Upper lobe of right lung (tissue), 1 donor: ENCODE measurements at places on chromosomes 13 and 19. TPM values are rescaled to one million over a fixed set of nuclear protein-coding genes. Genes with fewer than 3 reads are reported as not detected.
A peak's percentile ranks its signal among the peaks of the same experiment; 100 is the strongest.

GRCh38 chr13:106630650-106631049 is 62.7 kb upstream of the ARGLU1 start:
- H3K4me1 ChIP-seq, result no peaks in the 10 kb centered on the region
- no peak for DNase-seq
- H3K36me3 ChIP-seq, result no peaks in the 10 kb centered on the region

DNA sequence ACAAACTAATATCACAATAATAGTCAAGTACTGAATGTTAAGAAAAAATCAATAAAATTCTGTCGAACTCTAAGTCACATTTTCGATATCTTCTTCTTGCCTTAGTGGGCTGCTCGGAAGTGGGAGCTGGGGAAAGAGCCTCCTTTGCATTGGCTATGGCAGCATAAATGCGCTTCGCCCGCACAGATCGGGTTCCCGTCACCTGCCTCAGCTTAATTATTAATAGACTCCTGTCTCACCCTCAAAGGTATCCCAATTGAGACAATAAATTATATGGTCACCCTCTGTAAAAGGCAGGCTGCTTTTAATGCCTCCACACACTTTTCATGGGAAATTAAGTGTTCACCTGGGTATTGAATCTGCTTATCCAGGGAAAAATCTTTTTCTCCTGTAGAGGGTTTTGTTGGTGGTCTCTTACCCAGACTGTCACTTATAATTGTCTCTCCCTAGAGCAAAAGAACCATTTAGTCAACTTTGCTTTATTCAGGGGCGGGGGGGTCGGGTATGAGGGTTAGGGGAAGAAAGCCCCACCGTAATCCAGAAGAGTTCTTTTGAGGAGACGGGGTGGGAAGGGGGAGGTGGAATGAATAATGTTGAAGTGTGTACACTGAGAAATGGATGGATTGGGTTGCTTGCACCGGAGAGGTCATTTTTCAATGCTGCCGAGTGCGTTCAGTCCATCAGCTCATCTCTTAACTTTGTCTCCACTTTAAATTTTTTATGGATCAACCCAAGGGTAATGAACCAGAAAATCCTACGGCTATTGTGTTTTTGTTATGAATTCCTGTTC is 682.6 kb upstream of the SGCG start:
- H3K36me3 ChIP-seq, result no peaks in the 10 kb centered on the region
- no peaks in the 10 kb centered on the region for H3K4me1 ChIP-seq
- no peak overlapping the region for H3K27ac ChIP-seq
- no peak overlapping the region for H3K4me3 ChIP-seq

CACNG6 gene
- total RNA-seq, result not detected

- H3K27me3 ChIP-seq, result no peaks in the 10 kb centered on the region
- no peak overlapping the region for H3K4me3 ChIP-seq
- H3K4me1 ChIP-seq, result no peaks in the 10 kb centered on the region
These were observed 443.1 kb upstream of the SPRY2 start for GRCh38 chr13:80783926-80784565.

GRCh38 chr13:59584761-59585670 is 578.7 kb downstream of the DIAPH3 start:
- H3K27ac ChIP-seq, result no peak overlapping the region
- no peaks in the 10 kb centered on the region for H3K4me1 ChIP-seq
- H3K4me3 ChIP-seq, result no peak overlapping the region
- H3K36me3 ChIP-seq, result no peaks in the 10 kb centered on the region
- DNase-seq, result no peak
- no peaks in the 10 kb centered on the region for H3K27me3 ChIP-seq

PEAK3 gene
- 4.5 TPM for total RNA-seq

DNA sequence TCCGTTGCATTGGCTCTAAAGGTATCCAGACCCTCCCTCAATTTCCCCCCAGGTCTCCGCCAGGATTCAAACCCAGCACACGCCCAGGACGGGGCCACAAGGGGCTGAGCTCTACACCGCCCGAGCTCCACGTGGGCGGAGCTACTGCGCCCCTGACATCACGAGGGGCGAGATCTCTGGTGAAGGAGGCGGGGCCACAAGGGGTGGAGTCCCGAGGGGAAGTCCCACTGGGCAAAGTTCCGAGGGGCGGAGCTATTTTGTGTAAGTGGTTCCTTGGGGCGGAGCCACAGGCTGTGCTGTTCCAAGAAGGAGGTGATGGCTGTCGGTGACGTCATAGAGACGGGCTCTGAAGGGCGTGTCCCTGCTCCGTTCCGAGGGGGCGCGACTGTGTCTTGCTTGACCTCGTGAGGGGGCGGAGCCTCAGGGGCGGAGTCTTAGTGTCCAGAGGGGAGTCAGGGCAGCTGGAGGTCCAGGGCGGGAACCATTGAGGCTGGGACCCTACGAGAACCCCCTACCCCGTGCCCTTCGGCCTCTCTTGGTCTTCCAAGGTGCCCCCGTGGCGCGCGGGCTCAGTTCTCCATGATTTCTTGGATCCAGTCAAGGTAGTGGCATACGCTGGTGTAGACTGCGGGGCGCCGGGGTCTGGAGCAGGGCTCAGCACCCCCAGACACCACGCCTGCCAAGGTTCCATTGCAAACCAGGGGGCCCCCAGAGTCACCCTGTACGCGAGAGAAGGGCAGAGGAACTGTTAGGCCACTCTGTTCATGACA is 1.3 kb upstream of the KLK8 start:
- no peaks in the 10 kb centered on the region for H3K36me3 ChIP-seq
- no peak overlapping the region for H3K4me3 ChIP-seq
- H3K4me1 ChIP-seq, result no peaks in the 10 kb centered on the region
- peaks cover 39% of the 10 kb centered on the region for H3K27me3 ChIP-seq
- no peak for DNase-seq

- no peak for DNase-seq
- H3K27ac ChIP-seq, result no peak overlapping the region
- H3K4me1 ChIP-seq, result no peaks in the 10 kb centered on the region
- no peak overlapping the region for H3K4me3 ChIP-seq
These were observed 15.3 kb upstream of the SULT2A1 start for GRCh38 chr19:47901370-47901769.

GRCh38 chr13:34066344-34066743 is 248.4 kb downstream of the RFC3 start:
- no peaks in the 10 kb centered on the region for H3K27me3 ChIP-seq
- H3K27ac ChIP-seq, result no peak overlapping the region
- DNase-seq, result no peak
- H3K4me3 ChIP-seq, result no peak overlapping the region

GRCh38 chr13:29569253-29570050 is 26.0 kb downstream of the SLC7A1 start:
- no peaks in the 10 kb centered on the region for H3K27me3 ChIP-seq
- H3K27ac ChIP-seq, result no peak overlapping the region
- no peaks in the 10 kb centered on the region for H3K36me3 ChIP-seq
- no peak overlapping the region for H3K4me3 ChIP-seq
- DNase-seq, result no peak
- no peaks in the 10 kb centered on the region for H3K4me1 ChIP-seq

DNA sequence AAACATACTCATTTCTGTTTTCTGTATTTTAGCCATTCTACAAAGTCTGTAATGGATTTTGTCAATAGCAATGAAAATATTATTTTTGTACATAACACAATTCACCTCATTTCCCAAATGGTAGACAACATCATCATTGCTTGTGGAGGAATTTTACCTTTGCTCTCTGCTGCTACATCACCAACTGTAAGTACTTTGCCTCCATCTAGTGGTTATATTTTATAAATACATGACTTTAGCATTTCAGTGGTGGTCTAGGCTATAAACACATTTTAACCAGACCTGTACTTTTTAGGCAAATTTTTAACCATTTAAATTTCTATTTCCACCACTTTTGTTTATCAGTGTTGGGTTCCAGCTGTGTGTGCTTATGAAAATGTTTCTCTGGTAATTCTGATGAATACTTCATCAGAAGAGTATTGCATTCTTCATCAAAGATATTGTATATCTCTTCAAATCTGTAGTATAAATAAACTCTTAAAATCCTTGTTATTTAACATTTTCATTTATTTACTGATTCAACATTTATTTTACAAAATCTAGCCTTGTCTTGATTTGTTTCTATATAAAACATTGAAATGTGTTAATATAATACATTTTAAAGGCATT is 222.4 kb downstream of the NBEA start:
- no peaks in the 10 kb centered on the region for H3K27me3 ChIP-seq
- H3K27ac ChIP-seq, result no peak overlapping the region
- no peak overlapping the region for H3K4me3 ChIP-seq
- H3K4me1 ChIP-seq, result no peaks in the 10 kb centered on the region
- no peak for DNase-seq
- H3K36me3 ChIP-seq, result no peaks in the 10 kb centered on the region

RFPL4AL1 gene
- total RNA-seq, result not detected

DNA sequence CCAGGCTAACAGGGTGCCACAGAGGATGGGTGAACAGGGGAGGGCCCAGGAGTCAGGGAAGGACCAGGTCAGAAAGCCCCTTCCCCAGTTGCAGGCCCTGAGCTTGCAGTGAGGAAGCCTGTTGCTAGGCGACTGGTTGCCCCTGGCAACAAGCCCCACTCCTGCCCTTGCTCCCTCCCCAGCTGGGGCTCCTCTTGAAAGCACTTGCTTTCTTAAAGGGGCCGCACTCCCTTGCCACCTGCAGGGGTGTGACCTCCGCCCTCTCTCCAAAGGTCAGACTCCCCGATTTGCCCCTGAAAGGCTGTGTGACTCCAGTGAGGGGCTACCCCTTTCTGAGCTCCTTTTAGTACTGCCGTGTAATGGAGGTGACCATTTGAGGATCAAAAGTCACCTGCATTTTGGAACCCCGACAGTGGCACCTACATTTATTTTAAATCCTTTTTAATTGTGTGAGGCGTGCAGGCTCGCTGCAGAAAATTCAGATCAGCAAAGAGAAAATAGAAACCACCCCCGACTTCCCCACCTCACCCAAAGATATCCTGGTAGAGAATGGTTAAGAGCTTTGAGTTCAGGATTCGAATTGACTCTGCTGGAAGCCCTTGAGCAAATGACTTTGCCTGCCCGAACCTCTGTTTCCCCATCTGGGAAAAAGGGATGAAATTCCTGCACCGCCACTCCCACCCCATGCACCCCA is 4.8 kb downstream of the FCHO1 start:
- no peak overlapping the region for H3K27ac ChIP-seq
- no peak overlapping the region for H3K4me3 ChIP-seq
- no peaks in the 10 kb centered on the region for H3K4me1 ChIP-seq
- DNase-seq, result no peak

DNA sequence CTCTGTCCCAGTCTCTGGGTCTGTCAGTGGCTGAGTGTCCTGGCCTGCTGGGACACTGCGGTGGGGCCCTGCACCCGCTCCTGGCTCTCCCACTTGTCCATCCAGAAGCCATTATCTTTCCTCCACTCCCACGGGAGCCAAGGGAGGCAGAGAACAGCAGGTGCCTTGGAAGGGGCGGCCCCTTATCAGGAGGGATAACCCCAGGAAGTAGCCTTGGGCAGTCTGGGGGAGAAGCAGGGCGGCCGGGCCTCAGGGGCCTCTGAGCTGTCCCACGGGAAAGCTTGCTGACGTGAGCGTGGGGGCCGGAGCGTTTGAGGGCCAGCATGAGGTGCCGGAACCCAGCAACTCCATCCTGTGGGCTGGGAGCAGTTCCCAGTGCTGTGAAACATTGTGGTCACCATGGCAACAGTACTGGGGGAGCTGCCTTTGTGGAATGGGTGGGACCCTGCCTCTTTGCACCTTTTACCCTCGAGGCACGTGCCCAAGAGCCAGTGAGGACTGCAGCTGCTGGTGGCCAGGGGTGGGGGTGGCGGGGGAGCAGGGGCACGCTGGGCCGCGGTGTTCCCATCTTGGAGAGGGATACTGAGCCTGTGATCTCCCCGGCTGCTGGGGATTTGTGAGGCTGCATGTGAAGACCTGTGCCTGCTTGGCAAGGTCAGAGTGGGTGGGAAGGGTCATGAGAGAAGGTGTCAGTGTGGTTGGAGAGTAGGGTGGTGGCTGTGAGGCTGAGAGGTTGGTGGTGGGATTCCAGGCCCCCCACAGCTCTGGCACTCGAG is 20.9 kb downstream of the KLHL26 start:
- H3K27ac ChIP-seq, result peak overlapping the region; percentile 72
- peaks cover 23% of the 10 kb centered on the region for H3K4me1 ChIP-seq
- DNase-seq, result no peak
- no peaks in the 10 kb centered on the region for H3K27me3 ChIP-seq
- H3K36me3 ChIP-seq, result no peaks in the 10 kb centered on the region

RAX2 gene
- not detected for total RNA-seq

GRCh38 chr19:14480700-14481079 is 5.5 kb upstream of the PTGER1 start:
- H3K4me1 ChIP-seq, result peaks cover 21% of the 10 kb centered on the region
- H3K27me3 ChIP-seq, result no peaks in the 10 kb centered on the region
- no peak overlapping the region for H3K4me3 ChIP-seq
- no peak for DNase-seq
- H3K27ac ChIP-seq, result no peak overlapping the region

DDX49 gene
- total RNA-seq, result 45.9 TPM

- no peaks in the 10 kb centered on the region for H3K4me1 ChIP-seq
- no peak for DNase-seq
- H3K27ac ChIP-seq, result no peak overlapping the region
- no peaks in the 10 kb centered on the region for H3K27me3 ChIP-seq
- no peaks in the 10 kb centered on the region for H3K36me3 ChIP-seq
- no peak overlapping the region for H3K4me3 ChIP-seq
These were observed 645.7 kb downstream of the FGF9 start for GRCh38 chr13:22316494-22317025.

DNA sequence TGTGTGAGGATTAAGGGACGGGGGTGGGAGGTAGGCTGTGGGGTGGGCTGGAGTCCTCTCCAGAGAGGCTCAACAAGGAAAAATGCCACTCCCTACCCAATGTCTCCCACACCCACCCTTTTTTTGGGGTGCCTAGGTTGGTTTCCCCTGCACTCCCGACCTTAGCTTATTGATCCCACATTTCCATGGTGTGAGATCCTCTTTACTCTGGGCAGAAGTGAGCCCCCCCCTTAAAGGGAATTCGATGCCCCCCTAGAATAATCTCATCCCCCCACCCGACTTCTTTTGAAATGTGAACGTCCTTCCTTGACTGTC is 5.5 kb downstream of the FOSB start:
- H3K27me3 ChIP-seq, result peaks cover 9% of the 10 kb centered on the region
- peaks cover 23% of the 10 kb centered on the region for H3K4me1 ChIP-seq
- no peak for DNase-seq
- H3K4me3 ChIP-seq, result no peak overlapping the region
- no peak overlapping the region for H3K27ac ChIP-seq

- no peaks in the 10 kb centered on the region for H3K36me3 ChIP-seq
- no peaks in the 10 kb centered on the region for H3K4me1 ChIP-seq
- no peak overlapping the region for H3K4me3 ChIP-seq
- peak; percentile 15 for DNase-seq
These were observed 14.5 kb upstream of the CEACAM1 start for GRCh38 chr19:42542791-42543190.

GARIN5A gene
- 3.8 TPM for total RNA-seq

KLK15 gene
- total RNA-seq, result not detected

DNA sequence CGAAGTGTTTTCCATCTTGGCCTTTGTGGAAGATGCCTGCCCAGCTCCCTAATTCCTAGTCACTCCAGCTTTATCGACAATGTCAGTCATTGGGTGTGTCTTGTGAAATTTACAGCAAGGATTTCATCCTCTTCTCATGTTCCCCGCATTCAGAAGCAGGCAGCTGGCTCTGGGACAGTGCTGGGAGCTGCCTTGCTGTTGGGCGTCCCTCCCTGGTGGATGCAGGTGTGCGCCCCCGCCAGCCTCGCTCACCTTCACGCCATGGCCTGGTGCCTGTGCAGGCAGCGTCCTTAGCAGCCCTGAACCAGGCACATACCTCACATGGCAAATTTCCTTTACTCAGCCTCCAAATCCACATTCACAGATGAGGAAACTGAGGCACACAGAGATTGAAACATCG is 39.7 kb upstream of the TFDP1 start:
- H3K27ac ChIP-seq, result no peak overlapping the region
- peaks cover 14% of the 10 kb centered on the region for H3K36me3 ChIP-seq
- no peaks in the 10 kb centered on the region for H3K27me3 ChIP-seq
- DNase-seq, result peak; percentile 35
